Stimulated activated CD4-positive, alpha-beta T cell treated with anti-CD3 and anti-CD28 coated beads, TNF-alpha, amount 100 ng/mL, for 24 hours (primary cell): ENCODE measurements at places on chromosomes 7 and 10.

GRCh38 chr7:134865001-134865845, 85.8 kb downstream of the CALD1 start:
- DNase-seq: peak; percentile 12

DNA sequence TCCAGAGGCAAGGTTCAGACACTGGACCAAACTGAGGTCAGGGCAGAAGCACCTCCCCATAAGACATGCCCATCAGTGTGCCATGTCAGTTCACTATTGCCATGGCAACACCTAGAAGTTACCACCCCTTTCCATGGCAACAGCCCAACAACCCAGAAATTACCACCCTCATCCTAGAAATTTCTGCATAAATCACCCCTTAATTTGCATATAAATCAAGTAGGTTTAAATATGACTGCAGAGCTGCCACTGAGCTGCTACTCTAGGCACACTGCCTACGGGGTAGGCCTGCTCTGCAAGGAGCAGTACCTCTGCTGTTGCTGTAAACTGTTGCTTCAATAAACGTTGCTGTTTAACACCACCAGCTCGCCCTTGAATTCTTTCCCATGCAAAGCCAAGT, 12.7 kb downstream of the STEAP2 start:
- DNase-seq: no peak

DNA sequence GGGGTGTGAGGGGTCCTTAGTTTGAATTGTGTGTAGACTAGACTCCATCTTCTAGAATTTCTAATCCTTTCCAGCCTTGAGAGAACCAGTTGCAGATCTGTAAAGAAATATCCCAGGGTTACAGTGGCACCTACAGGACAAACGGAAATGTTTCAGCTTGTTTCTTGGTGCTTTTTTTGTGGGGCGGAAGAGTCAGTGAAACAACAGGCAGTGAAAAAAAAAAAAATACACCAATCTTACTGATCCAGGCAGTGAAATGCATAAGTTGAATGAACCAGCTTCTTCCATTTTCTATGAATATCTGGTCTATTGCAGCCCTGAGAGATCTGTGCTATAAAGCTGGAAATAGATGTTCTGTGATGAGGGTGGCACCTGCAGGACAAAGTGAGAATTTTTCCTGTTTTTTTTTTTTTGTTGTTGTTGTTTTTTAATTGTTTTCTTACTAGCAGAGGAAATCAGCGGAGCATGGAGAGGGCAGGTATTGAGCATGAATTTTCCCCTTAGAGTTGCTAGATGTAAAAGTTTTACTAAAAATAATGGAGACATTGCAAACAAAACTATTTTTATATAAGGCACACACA, 81.9 kb upstream of the DYNC1I1 start:
- DNase-seq: no peak

- no peak for DNase-seq
These were observed 57.0 kb upstream of the GLCCI1 start for GRCh38 chr7:7911369-7912123.

DNA sequence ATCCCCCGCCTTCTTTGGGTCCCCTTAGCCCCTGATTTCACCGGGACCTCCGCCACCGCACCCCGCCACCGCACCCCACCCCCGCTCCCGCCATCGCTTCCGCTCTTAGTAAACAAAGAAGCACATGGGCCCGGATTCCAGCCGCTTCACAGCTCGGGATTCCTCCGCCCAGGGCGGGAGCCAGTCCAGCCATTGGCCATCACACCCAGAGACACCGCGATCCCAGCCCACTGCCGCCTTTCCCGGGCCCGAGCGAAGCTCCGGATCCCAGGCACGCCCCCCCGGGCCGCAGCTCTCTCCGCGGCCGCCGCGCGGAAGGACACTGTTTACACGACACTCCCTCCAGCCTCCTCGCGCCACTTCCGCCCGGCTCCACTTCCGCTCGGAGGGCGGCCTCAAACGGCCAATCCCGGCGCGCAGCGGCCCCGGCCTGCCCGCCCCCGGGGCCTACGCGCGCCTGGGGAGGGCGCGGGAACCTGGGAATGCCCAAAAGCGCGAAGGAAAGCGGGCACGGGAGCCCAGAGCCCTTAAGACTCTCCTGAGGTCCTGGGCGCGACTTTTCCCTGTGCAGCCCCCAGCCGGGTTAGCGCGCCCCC, 679 bp downstream of the MCM7 start:
- DNase-seq: peak; percentile 74

- DNase-seq: no peak
These were observed 121.6 kb upstream of the LYZL2 start for GRCh38 chr10:30750971-30751677.
